Stimulated activated CD4-positive, alpha-beta T cell treated with anti-CD3 and anti-CD28 coated beads, Interleukin-1b, Interleukin-23, amount 100 ng/mL, for 24 hours (primary cell): ENCODE measurements at places on chromosomes 12 and 14.

GRCh38 chr12:94722664-94723063 is 72.3 kb upstream of the TMCC3 start:
- no peak for DNase-seq

DNA sequence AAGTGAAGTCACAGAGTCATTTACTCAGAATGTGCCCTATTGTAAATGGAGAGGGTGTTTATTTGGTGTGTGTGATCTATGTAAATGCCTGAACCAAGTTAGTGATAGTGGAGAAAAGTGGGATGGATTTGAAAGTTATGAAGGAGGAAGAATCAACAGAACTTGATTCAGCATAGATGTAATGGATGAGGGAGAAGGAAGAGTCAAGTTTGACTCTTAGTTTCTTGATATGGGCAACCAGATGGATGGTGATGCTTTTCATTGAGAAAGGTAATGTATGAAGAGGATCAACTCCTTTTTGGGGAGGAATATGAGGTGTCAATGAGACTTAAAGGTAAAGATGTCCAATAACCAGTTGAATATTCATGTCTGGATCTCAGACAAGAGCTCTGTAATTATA is 6.7 kb upstream of the MON2 start:
- DNase-seq, result no peak

DNA sequence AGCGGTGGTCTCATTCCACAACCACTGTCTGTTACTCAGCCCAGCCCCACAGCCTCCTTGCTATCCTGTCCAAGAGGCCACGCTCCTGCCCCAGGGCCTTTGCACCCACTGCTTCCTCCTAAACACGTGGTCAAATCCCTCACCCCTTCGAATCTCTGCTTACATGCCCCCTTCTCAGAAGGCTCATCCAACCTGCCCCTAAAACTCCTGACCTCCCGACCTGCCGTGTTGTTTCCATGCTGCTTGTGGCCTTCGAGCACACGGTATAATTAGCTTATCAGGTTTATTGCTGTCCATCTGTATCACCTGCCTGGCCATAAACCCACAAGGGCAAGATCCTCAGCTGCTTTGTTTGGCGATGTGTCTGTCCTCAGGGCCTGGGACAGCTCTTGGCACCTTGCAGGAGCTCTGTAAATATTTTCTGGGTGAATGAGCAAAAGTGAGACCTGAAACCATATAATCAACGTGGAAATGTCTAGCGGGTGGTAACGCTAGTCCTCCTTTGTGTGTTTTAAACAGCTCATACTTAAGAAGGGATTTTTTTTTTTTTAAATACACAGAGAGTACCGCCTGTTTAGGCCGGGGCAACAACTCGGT is 36.0 kb downstream of the SCARB1 start:
- no peak for DNase-seq

DNA sequence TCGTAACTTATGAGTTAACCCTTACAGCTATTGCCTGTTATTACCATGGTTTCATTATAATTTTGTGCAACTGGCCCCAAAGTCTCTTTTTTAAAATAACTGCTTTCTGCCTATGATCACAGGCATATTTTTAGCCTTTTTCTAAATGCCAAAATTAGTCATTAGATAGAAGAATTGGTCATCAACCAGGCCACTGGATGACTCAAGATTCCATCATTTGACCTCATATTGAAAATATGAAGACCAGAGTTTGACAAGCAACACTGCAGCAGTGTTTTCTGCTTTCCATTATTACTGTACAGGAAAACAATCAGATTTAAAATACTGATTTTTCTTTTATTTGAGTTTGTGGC is 54.7 kb upstream of the OTOGL start:
- no peak for DNase-seq

- DNase-seq, result no peak
Observed at GRCh38 chr12:30823764-30824163, 69.0 kb upstream of the CAPRIN2 start.

DNA sequence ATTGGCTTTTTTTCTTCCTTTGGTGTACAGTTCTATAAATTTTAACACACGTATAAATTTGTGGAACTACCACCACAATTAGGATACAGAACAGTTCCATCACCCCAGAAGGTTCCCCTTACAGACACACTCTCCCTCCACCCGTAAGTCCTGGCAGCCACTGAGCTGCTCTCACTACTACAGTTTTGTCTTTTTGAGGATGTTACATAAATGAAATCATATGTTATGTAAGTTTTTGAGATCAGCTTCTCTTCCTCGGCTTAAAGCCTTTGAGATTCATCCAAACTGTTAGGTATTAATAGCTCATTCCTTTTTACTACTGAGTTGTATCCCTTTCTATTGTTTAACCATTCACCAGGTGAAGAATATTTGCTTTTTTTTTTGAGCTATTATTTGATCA is 74.3 kb upstream of the SLC24A4 start:
- DNase-seq, result no peak

GRCh38 chr12:48454667-48455066 is 17.7 kb upstream of the ANP32D start:
- no peak for DNase-seq

- DNase-seq, result no peak
Observed at GRCh38 chr14:95526483-95527386, 8.1 kb upstream of the GLRX5 start.

DNA sequence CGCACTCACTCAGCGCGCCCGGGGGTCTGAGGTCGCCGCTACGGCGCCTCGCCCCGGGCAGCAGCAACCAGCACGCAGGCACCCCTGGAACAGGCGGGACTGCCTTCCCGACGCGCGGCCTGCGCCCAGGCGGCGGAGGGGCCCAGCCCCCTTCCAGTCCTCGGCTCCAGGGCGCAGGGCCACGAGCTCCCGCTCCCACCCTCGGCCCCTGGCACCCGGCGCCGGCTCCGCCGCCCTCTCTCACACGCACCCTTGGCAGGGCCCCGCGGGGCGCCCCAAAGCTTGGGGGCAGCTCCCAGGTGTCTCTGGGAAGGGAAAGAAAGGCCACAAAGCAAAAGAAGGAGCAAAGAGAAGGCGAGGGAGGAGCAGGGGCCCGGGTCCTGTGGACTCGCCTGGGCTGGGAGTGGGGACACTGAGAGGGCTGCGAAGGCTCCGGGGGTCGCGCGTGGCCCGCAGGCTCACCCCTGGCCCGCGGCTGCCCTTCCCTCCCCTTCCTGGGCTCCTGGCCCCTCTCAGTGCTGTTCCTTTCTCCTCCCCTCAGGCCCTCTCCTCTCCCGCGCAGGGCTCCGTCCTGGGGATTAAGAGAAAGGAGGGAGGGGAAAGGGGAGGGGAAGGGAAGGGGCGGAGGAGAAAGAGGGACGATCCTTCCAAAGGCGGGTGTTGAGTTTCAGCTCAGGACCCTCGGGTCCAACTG is 907 bp upstream of the EFS start:
- DNase-seq, result no peak

DNA sequence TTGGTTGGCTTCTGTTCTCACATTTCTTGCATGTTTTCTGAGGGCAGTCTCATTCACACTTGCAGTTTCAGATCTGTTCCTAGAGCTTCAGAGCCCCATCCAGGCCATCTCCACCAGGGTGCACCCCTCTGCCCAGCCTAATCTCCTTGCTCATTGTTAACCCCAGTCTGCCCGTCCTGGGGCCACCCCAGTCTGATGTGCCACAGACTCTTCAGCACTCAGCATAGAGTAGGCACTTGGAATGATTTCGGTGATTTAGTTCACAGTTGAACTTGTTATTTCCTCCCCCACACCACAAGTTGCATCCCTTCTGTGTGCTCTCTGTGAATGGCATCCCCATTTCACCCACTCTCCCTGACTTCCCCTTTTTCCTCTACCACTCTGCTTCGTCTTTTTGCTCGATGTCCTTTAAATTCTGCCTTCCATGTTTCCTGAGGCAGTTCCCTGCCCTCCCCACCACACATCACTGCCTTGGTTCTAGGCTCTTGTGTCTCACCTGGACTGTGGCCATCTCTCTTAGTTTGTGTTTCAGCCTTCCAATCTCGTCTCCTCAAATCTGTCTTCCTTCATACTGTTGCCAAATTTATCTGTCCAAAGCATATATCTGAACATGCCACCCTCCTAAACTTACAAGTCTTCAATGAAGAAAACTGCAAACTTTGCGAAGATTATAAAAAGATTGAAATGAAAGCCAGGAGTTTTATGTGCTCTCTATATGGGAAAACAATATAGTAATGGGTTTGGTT is 41.5 kb downstream of the ANO6 start:
- DNase-seq, result no peak

DNA sequence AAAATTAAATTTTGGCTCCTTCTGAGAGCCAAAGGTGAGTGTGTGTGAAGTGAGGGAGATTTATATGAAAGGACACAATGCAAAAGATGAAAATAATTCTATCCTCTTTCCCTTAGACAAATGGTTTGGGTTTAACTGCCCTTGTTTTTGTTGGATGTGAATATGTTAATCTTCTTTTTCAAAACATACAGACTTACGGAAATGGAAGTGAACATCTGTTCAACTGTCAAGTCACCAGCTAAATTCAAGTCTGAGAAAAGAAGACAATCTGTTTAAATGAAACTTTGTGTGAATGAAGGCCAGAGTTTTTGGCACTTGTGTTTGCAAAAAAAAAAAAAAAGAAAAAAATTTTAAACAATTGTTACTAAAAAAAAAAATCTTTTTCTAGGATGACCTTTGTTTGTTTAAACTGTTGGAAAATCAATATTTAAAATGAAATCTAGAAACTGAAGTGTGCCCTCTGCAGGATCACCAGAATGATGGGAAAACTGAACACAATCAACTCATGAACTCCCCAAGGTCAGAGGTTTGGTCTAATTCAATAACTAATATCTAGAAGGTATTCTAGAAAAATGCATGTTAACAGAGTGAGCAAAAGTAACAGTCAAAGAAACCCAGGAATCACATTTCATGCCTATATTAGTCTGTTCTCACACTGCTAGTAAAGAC is 448.8 kb downstream of the FLRT2 start:
- DNase-seq, result no peak

- DNase-seq, result no peak
Observed at GRCh38 chr14:52778702-52779101, 12.7 kb downstream of the GNPNAT1 start.

GRCh38 chr14:88430976-88431375 is 45.5 kb downstream of the SPATA7 start:
- DNase-seq, result no peak

GRCh38 chr14:100130521-100130920 is 28.9 kb downstream of the DEGS2 start:
- no peak for DNase-seq

GRCh38 chr12:124607681-124608425 is 40.4 kb upstream of the NCOR2 start:
- no peak for DNase-seq

DNA sequence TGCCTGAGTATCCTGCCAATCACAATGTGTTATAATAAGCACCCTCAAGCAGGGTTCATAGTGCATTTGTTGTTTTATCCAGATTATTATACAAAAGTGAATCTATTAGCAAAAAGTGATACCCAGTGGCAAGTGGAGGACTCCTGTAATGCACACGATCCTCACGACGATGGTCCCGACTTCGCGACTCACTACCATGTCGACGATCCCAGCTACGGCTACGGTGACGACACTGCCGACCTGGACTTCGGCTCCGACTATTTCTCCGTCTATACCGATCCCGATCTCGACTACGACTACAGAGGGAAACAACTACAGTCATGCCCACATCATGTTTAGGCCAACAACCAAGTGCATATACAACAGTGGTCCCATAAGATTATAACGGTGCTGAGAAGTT is 12.9 kb downstream of the RBM23 start:
- DNase-seq, result no peak

- DNase-seq, result no peak
Observed at GRCh38 chr12:5096241-5096924, 52.7 kb downstream of the KCNA5 start.

DNA sequence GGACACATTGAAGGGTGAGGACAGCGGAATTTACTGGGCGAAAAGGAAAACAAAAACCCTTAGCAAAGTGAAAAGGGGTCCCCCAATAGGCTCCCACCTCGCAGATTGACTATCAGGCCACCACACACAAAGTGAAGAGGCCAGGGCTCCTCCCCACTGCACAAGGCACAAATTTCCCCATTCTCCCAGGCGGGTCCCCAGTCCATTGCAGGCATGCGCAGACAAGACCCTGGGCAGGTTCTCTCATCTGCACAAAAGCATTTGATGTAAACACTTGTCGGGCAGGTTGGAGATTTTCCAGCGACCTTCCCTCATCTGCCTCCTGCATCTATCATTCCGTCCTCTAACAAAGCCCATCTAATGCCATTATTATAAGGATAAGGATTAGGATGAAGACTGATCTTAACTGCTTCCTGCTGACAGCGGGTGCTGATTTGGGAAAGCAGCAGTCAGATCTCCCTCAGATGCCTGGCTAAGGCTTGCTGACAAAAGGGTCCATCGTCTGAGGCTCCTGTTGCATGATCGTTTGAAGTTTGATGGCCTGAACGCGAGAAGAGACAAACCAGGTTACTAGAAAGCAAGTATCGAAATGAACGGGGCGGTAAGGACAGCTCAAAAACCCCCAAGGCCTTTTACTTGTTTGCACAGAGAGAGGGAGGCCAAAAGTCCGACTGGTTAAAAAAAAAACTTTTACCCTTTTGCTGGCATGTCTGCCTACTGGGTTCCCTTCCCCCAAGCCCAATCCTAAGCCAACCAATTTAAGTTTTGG is 14.4 kb downstream of the ASCL4 start:
- no peak for DNase-seq

DNA sequence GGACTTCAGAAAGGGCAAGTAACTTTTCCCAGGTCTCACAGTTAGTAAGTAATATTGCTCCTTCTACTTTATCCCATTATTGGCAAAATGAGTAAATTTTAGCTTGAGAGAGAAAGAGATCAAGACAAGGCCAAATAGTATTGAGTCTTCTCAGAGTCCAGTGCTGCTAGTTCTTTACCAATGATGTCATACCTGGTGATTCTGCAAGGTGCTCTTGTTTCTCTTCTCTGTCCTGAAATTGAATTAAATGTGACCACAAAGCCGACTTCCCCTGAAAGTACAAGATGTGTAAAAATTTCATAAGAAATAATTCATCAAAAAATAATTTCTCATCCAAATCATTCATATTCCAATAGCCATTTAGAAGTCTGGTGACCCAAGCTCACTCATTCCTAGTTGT is 97.5 kb upstream of the SINHCAF start:
- no peak for DNase-seq

GRCh38 chr12:63915105-63915800 is 70.8 kb downstream of the SRGAP1 start:
- DNase-seq, result no peak

GRCh38 chr14:24389226-24389848 is 9.5 kb upstream of the NYNRIN start:
- no peak for DNase-seq

DNA sequence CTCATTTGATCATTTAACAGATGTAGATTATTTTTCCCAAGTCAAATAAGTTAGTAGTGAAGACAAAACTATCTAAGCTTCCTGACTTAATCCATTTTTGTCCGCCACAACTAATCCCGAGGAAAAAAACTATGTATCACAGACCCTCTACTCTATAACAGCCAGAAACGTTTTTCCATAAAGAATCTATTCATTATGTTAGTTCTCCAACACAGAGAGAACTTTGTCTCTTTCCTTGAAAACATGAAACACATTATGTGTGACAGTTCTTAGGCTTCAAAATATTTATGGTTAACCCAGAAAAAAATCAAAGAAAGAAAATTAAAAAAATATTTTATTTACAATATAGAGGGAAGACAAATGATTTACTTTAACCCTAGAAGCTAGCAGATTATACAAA is 100.1 kb downstream of the PLEKHG7 start:
- DNase-seq, result no peak

- peak; percentile 54 for DNase-seq
Observed at GRCh38 chr14:24430143-24430681, 458 bp downstream of the KHNYN start.

- no peak for DNase-seq
Observed at GRCh38 chr12:9363145-9363544, 154.9 kb upstream of the PZP start.
